ENCODE measurements at places on chromosomes 13 and 19.

GRCh38 chr13:48542138-48542537, 9.3 kb upstream of the RCBTB2 start:
- H3K4me1 ChIP-seq, result peaks cover 27% of the 10 kb centered on the region
- no peaks in the 10 kb centered on the region for H3K27me3 ChIP-seq
- H3K27ac ChIP-seq, result no peak overlapping the region
- no peaks in the 10 kb centered on the region for H3K36me3 ChIP-seq

DNA sequence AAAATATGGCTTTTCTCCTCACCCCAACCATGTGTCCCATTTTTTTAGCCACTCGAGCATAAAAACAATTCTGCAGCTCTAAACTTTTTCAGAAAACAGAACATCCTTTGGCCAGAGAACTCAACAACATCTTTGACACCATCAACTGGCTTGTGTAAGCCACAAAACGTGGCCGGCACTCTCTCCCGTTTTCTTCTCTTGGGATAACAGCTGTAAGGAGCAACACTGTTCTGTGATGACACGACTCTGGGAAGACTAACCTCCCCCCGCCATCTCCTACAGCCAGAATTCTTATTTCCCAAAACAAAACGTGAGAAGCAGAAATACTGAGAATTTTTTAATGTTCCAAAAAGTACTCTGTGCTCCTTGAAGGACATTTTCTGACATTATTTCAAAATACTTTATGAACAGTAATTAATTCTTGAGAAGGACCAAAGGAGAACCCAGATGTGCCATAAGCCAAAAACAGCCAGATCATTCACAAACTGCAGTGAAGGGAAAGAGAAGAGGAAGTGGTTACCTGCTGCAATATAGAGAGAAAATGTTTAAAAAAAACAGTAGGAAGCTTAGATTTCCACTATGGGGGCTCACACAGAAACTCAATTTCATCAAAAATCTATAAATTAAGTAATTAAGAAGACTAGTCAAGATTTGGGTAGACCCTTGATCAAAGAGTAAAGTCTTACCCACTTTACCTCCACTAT, 25.8 kb downstream of the COL4A1 start:
- H3K36me3 ChIP-seq, result no peaks in the 10 kb centered on the region
- no peaks in the 10 kb centered on the region for H3K27me3 ChIP-seq
- no peak for DNase-seq
- H3K4me1 ChIP-seq, result peaks cover 7% of the 10 kb centered on the region
- no peak overlapping the region for H3K4me3 ChIP-seq
- H3K27ac ChIP-seq, result no peak overlapping the region

- no peak for DNase-seq
Measured at GRCh38 chr19:5837761-5838352, 1.6 kb downstream of the FUT6 start.

- no peaks in the 10 kb centered on the region for H3K36me3 ChIP-seq
- DNase-seq, result no peak
- no peak overlapping the region for H3K27ac ChIP-seq
- peaks cover 16% of the 10 kb centered on the region for H3K4me1 ChIP-seq
Measured at GRCh38 chr19:8185343-8186068, 23.7 kb upstream of the CERS4 start.

GRCh38 chr13:110114316-110114715, 192.6 kb downstream of the COL4A1 start:
- DNase-seq, result no peak
- H3K36me3 ChIP-seq, result no peaks in the 10 kb centered on the region
- no peak overlapping the region for H3K27ac ChIP-seq
- peaks cover 10% of the 10 kb centered on the region for H3K4me1 ChIP-seq
- no peak overlapping the region for H3K4me3 ChIP-seq
- peaks cover 23% of the 10 kb centered on the region for H3K27me3 ChIP-seq

GRCh38 chr19:38441657-38442348, 8.3 kb downstream of the RYR1 start:
- H3K27ac ChIP-seq, result no peak overlapping the region
- H3K27me3 ChIP-seq, result no peaks in the 10 kb centered on the region
- no peaks in the 10 kb centered on the region for H3K36me3 ChIP-seq
- no peak overlapping the region for H3K4me3 ChIP-seq
- no peak for DNase-seq

DNA sequence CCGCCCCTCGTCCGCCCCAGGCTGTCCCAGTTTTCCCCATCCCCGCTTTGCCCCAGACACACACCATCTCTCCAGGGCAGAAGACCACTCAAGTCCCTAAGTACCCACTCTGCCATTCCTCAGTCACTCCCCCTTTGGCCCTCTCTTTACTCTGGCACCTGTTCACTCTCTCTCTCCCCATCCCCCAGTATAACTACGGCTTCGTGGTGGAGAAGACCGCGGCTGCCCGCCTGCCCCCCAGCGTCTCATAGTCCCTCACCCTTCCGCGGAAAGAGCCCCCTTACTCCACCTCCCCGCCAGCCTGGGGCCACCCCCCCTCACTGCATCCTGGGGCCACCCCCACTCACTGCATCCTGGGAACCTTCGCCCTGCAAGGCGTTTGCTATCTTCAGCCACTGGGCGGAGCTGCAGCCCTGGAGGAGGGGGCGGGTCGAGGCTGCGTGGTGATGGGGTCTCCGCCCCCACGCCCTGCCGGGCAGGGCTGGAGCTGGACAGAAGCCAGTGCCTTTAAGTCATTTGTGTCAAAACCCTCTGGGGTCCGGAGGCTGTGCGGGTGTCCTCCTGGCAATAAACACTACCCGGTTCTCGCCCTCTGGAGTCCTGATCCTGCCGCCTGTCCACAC, 5.0 kb downstream of the MVB12A start:
- no peaks in the 10 kb centered on the region for H3K36me3 ChIP-seq
- DNase-seq, result peak; percentile 76
- H3K27me3 ChIP-seq, result no peaks in the 10 kb centered on the region
- H3K4me3 ChIP-seq, result peak overlapping the region; percentile 72

All from neural crest cell (in vitro differentiated cells).